IMR-90 (cell line): ENCODE measurements at places on chromosomes 6 and 20. TPM values are rescaled to one million over a fixed set of nuclear protein-coding genes. Genes with fewer than 3 reads are reported as not detected.

Gene RAMACL
- total RNA-seq, result 0.90 and 1.1 TPM in 2 replicates

Gene NT5E
- total RNA-seq, result 280 and 281 TPM in 2 replicates

Gene FAM217A
- total RNA-seq, result not detected in 2 replicates

Gene BPIFB2
- total RNA-seq, result not detected in 2 replicates

Gene LYRM2
- 22.8 and 24.0 TPM in 2 replicates for total RNA-seq

Gene TSPYL1
- total RNA-seq, result 111 and 121 TPM in 2 replicates

Gene MAP7
- 0.28 and 0.36 TPM in 2 replicates for total RNA-seq
